Left lung (tissue), 14 donors: ENCODE measurements at places on chromosomes 6 and 20.

DNA sequence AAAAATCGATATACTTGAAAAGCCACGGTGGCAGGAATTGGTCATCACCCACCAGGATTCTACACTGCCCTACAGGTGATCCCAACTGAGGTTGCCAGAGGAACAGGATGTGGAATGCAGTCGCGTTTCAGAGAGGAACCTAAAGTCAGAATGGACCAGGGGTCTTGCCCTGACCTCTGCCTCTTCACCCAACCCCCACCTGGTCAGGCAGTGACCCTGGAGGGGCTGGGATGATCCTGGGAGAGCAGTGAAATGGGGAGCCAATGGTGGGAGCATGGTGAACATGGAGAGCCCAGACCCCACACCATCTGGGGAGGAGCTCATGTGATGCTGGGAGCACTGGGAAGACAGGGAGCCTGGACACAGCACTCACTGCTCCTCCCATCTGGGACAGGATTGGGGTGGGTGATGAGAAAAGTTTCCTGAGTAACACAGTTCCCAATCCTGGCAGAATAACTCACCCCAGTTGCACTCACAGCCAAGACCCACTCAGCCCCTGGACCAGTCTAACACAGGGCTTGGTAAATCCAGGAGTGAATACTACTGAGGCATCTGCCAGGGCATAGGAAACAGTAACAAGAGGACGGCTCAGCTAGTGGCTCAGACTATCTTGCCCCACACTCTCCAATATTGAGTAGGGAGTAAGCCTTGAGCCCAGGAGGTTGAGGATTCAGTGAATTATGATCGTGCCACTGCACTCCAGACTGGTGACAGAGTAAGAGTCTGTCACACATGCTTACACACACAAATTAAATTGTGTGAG lies 1.7 kb upstream of the ULBP2 start:
- no peaks in the 10 kb centered on the region for H3K36me3 ChIP-seq
- no peak overlapping the region for H3K4me3 ChIP-seq
- no peak overlapping the region for H3K27ac ChIP-seq
- no peak for DNase-seq
- H3K4me1 ChIP-seq = peaks cover 12% of the 10 kb centered on the region
- H3K27me3 ChIP-seq = peaks cover 83% of the 10 kb centered on the region

DNA sequence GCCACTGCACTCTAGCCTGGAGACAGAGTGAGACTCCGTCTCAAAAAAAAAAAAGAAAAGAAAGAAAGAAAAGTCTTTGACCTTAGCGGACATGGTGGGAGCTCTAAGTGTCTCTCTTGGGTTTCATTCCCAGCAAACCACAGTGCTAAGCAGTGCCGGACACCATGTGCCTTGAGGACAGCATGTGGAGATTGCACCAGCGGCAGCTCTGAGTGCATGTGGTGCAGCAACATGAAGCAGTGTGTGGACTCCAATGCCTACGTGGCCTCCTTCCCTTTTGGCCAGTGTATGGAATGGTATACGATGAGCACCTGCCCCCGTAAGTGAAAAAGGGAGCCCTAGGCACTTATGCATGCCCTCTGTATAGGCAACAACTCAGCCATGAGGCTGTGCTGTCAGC lies 79.4 kb downstream of the GFRA4 start:
- no peak for DNase-seq
- no peaks in the 10 kb centered on the region for H3K4me1 ChIP-seq
- H3K27me3 ChIP-seq = no peaks in the 10 kb centered on the region
- H3K36me3 ChIP-seq = peaks cover 66% of the 10 kb centered on the region
- H3K4me3 ChIP-seq = no peak overlapping the region

- no peaks in the 10 kb centered on the region for H3K4me1 ChIP-seq
- H3K27ac ChIP-seq = no peak overlapping the region
- no peaks in the 10 kb centered on the region for H3K27me3 ChIP-seq
Measured at GRCh38 chr20:42530855-42531448, 658.8 kb downstream of the PTPRT start.

DNA sequence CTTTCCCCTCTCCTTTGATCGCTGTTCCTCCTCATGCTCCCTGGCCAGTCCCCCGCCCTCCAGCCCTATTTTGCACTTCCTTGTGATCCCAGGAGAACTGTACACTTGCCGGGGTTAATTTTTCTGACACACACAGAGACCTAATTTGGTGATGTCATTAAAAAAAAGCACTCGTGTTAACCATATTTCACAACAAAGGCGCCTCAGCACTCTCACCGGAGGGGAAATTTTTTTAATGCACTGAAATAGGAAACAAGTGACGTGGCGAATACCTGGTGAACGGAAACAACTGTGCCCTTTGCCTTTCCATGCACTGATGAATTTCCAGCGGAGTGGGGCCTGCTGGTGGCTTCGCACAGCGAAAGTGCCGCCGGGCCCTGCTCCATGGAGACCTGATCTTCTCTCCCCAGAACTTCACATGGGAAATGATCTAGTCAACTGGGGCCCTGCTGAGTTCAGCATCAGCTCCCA lies 53.9 kb upstream of the TAGAP start:
- H3K36me3 ChIP-seq = no peaks in the 10 kb centered on the region
- H3K27me3 ChIP-seq = no peaks in the 10 kb centered on the region
- no peaks in the 10 kb centered on the region for H3K4me1 ChIP-seq
- peak overlapping the region; percentile 50 for H3K27ac ChIP-seq

DNA sequence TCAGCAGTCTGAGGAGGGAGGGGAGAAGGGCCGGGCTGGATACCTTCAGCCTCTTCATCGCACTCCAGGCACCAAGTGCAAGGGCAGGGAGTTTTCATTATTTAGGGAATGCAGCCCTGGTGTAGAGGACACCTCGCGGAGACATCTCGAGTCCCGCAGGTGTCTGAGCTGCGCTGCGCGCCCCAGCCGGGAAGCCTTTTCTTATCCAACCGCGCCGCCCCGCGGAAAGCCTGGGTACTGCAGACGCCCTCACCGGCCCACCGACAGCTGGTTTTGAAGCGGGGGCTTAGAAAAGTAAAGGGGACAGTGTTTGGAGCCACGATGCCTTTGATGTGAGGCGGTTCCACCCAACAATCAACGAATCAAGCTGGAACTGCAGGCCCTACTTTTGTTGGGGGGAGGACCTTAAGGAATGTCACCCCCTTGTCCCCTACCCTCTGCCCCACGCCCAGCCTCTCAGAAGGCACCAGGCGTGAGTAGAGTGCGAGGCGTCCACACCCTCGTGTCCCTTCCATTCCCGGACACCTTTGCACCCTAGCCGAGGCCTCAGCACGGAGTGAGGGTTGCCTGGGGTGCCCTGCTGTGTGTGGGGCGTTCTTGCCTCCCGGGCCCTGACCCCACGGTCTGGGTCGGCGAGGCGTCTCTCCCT lies 8.6 kb downstream of the NKX2-2 start:
- H3K4me3 ChIP-seq = no peak overlapping the region
- no peak for DNase-seq
- H3K4me1 ChIP-seq = peaks cover 16% of the 10 kb centered on the region
- H3K36me3 ChIP-seq = no peaks in the 10 kb centered on the region
- H3K27me3 ChIP-seq = peaks cover 66% of the 10 kb centered on the region

GRCh38 chr6:53312355-53312754 lies 36.4 kb downstream of the ELOVL5 start:
- H3K27ac ChIP-seq = no peak overlapping the region
- peaks cover 74% of the 10 kb centered on the region for H3K4me1 ChIP-seq
- DNase-seq = no peak
- H3K4me3 ChIP-seq = no peak overlapping the region

- no peaks in the 10 kb centered on the region for H3K4me1 ChIP-seq
- no peak overlapping the region for H3K4me3 ChIP-seq
- H3K27me3 ChIP-seq = no peaks in the 10 kb centered on the region
- no peaks in the 10 kb centered on the region for H3K36me3 ChIP-seq
- H3K27ac ChIP-seq = no peak overlapping the region
Measured at GRCh38 chr20:24637087-24637486, 167.7 kb downstream of the SYNDIG1 start.

DNA sequence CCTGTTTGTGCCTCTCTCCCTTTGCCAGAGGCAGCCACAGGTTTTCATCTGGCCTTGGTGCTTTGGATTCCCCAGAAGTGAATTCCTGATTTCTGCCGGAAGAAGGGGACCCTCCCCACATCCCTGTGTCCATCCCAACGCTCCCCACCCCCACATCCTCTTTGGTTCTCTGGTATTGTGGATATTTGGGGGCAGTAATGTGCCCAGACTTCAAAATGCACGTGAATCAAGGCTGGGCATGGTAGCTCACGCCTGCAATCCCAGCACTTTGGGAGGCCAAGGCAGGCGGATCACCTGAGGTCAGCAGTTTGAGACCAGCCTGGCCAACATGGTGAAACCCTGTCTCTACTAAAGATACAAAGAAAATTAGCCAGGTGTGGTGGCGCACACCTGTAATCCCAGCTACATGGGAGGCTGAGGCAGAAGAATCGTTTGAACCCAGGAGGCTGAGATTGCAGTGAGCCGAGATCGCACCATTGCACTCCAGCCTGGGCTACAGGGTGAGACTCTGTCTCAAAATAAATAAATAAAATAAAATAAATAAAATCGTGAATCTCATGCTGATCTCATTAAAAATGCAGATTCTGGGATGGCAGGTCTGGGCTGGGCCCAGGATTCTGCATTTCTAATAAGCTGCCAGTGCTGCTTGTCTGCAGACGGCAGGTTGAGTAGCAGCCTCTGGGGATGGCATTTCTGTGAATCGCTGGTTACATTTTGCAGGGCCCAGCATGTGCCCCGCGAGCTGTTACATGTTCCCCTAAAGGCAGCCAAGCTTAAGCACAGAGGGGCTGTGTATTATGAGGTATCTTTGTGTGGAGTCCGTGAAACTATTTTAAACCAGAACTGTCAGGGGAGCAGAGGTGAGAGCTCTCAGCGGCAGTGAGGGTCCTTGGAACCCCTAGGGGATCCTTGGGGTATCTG lies 49.0 kb downstream of the SYNJ2 start:
- no peaks in the 10 kb centered on the region for H3K36me3 ChIP-seq
- peak overlapping the region; percentile 53 for H3K27ac ChIP-seq
- H3K4me1 ChIP-seq = peaks cover 71% of the 10 kb centered on the region
- no peaks in the 10 kb centered on the region for H3K27me3 ChIP-seq
- H3K4me3 ChIP-seq = no peak overlapping the region
- no peak for DNase-seq
